Activated CD4-positive, alpha-beta memory T cell treated with anti-CD3 and anti-CD28 coated beads, Interleukin-2, amount 10 ng/mL, durations not matched to agents 7 days and 5 days (primary cell): ENCODE measurements at places on chromosomes 5 and 9.

DNA sequence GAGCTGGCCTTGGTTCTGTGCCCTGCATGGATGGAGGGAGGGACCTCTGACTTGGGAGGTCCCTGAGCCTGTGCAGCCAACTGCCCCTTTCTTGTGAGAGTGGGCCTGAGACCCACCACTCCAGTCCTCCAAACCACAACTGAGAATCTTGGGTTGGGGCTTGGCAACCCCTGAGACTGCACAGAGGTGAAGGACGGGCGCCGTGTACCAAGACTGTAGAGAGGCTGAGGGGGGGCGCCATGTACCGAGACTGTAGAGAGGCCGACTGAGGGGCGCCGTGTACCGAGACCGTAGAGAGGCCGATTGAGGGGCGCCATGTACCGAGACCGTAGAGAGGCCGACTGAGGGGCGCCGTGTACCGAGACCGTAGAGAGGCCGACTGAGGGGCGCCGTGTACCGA, 59.3 kb upstream of the CACNA1B start:
- DNase-seq: no peak

GRCh38 chr5:171428809-171429542, 9.5 kb downstream of the FGF18 start:
- DNase-seq: no peak

- no peak for DNase-seq
Measured at GRCh38 chr5:90136952-90137528, 272.5 kb downstream of the CETN3 start.

- DNase-seq: no peak
Measured at GRCh38 chr5:124743602-124744169, 2.8 kb downstream of the ZNF608 start.

DNA sequence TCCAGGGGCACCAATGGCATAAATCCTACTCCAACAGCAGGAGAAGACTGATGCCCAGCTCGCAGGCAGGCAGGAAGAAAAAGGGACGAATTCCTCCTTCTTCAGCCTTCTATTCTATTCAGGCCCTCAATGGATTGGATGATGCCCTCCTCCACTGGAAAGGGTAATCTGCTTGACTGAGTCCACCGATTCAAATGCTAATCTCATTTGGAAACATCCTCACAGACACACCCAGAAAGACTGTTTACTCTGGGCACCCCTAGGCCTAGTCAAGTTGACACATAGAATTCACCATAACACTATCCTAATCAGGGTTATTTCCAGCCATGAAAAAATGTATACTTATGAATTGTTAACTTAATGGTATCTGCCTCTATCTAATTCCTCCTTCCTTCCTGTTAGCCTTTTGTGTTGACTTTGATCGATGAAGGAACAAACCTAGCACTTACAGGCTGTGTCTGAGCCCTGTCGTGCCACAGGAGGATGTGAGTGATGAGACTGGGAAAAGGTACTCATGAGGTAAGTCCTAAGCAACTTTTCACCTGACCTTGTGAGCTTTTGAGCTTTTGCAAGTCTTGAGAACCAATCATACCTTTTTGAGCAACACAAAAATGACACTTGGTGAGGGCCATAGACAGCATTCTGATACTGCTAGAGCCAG, 36.5 kb downstream of the FOXD1 start:
- no peak for DNase-seq

DNA sequence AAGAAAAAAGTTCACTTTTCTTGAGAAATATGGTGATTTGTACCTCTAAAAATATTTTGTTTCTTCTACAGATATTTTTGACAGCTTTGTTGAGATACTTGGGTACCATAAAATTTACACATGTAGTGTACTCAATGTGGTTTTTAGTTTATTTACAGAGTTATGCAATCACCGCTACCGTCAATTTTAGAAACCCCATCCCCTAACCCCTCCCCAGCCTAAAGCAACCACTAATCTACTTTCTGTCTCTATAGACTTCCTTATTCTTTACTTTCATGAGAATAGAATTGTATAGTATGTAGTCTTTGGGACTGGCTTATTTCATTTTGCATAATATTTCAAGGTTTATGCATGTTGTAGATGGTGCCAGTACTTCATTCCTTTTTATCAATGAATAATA, 45.0 kb upstream of the TDRD7 start:
- no peak for DNase-seq

- no peak for DNase-seq
Measured at GRCh38 chr5:165723931-165724330, 2218.5 kb downstream of the MAT2B start.

GRCh38 chr5:52119768-52120167, 667.9 kb upstream of the ITGA1 start:
- no peak for DNase-seq

DNA sequence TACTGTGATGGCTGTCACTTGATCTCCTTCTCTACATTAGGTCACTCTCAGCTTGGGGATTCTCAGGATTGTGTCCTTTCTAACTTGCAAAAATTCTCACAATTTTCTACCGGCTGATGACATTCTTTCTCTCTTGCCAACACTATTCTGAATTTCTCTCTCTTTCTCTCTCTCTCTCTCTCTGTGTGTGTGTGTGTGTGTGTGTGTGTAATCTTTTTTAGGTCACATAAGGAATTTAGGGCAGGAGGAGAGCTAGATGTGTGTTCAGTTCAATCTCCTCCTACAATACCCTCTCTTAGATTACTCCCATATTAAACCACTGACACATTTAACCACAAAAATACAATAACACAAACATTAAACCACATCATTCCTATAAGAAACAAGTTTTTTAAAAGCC, 242.3 kb upstream of the NREP start:
- no peak for DNase-seq

DNA sequence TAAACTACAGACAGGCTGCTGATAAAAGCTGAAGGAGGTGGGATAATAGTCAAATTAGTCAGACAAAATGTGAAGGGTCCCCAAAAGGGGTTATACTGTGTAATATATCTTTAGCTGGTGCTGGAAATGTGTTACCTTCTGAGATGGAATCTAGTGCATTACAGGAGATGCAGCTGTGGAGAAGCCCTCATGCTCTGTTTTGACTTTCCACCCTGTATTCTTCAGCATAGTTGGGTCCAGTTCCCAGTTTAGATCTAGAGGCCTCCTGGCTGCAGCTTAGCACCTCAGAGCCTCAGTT, 122.6 kb downstream of the PAPPA start:
- DNase-seq: no peak

DNA sequence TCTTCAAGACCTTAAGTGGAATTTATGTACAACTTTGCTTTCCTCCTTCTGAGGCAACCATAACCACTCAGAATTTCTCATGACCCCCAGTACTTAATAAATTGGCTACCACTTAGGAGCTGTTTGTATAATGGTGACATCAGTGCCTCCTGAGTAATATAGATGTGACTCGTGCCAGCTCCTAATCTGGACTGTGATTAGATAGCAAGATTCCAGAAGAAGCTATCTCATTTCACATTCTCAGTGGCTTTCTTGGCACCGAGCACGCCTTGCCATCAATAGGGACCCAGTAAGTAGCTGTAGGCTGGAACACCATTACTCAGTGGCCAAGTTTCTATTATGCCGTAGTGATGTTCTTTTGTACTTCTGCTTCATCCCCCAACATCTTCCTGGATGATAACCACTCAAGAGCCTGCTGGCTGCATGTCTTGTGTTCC, 228.8 kb downstream of the CD180 start:
- no peak for DNase-seq

GRCh38 chr9:135983208-135984071, 22.3 kb upstream of the UBAC1 start:
- DNase-seq: no peak

DNA sequence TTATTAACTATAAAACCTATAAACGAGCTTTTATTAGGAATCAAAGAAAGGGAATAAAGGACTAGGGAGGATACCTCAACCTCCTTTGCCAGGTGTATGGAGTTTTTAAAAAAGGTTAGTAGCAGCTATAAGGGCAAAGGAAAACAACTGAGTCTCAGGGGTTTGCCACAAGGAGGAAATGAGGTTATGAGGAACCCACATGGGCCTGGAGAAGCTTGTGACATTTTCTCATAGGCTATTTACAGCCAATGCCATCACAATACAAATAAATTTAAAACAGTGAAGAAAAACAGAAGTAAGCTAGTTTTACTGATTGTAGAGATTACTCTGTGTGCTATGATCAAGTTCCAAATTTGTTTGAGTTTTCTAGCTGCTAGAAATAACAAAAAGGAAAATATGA, 92.6 kb downstream of the CDKN2A start:
- no peak for DNase-seq

- no peak for DNase-seq
Measured at GRCh38 chr5:534743-535671, 10.8 kb upstream of the SLC9A3 start.

DNA sequence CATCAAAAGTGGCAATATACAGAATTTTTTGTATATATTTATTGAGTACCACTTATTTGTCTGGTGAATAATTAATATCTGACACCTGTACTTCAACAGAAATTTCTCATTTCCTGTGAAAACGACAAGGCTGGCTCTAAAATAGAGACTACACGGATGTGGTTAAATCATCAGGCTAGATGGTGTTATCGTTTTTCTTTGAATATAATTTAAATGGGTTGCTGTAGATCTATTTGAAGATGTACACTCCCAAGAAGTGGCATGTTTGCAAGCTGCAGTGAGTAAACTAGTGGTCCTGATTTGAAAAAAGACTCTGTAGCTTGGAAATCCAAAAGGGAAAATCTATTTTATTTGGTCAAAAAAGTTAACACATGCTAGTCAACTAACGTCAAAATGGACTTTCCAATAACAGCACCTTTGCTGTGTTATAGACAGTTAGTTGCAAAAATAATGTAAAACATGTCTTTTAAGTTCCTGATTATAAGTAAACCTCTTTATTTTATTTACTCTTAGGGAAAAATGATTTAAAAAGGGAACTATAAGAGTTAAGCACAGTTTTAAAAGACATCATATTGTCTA, 13.8 kb downstream of the ST8SIA4 start:
- no peak for DNase-seq

DNA sequence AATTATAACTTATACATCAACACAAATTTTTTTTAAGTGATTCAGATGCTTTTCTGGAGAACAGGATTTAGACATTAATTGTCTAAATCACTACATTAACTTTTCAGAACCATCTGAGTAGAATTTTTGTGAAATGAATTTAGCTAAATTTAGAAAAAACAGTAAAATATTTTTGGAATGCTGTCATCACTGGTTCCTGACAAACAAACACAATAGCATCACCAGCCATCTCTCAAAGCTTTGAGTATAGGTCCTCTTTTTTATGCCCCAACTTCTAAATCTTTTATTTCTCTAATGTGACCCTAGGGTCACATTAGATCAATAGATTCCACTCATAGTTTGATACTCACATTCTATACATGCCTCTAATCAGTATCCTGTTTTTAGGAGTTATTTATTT, 104.6 kb downstream of the PRR16 start:
- no peak for DNase-seq

DNA sequence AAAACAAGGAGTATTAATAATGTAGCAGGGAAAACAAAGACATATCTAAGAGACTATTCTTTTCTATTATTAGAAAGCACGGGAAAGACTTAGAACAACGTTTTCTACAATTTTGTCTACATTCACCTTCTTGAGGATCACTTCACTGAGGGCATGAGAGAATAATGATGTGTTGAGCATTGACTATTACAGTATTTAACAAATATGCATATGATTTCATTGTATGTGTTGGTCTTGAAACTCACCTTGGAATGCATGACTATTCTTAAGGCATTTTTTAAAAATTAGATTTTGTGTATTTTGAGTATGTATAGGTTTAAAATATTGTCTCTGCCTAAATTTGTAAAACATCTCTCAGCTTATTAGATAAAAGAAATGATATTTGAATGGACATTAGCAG, 1.2 kb downstream of the FSD1L start:
- no peak for DNase-seq

GRCh38 chr5:123874600-123875201, 362.7 kb downstream of the CSNK1G3 start:
- DNase-seq: no peak

DNA sequence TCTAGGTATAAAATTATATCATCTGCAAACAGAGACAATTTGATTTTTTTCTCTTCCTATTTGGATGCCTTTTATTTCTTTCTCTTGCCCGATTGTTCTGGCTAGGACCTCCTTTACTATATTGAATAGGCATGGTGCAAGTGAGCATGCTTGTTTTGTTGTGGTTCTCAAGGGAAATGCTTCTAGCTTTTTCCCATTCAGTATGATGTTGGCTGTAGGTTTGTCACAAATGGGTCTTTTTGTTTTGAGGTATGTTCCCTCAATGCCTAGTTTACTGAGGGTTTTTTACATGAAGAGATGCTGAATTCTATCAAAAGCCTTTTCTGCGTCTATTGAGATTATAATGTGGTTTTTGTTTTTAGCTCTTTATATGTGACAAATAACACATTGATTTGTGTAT, 198.2 kb upstream of the GHR start:
- DNase-seq: no peak

DNA sequence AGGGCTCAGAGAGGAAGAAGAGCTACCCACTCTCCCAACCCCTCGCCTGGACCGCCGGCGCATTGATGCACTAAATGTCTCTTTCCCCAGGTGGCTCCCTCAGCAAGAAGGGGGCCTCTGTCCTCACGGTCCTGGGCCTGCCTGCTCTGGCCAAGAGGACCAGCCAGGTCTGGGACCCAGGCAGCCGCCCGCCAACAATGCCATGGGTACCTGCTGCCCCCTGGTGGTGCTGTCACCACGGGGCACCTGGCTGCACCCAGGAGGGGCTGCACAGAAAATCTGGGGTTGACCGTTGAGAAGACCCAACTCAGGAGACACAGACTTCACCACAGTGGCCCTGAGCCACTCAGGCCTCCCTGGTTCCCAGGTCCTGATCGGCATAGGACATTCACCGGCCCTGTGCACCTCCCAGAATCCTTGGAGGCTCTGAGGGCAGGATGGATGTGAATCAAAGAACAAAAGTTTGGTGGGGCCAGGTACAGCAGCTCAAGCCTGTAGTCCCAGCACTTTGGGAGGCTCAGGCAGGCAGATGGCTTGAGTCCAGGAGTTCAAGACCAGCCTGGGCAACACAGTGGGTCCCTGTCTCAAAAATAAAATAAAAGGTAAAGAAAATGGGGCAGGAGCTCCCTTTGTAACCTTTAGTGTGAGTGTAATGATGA, 2.4 kb upstream of the VAV2 start:
- DNase-seq: peak; percentile 76

DNA sequence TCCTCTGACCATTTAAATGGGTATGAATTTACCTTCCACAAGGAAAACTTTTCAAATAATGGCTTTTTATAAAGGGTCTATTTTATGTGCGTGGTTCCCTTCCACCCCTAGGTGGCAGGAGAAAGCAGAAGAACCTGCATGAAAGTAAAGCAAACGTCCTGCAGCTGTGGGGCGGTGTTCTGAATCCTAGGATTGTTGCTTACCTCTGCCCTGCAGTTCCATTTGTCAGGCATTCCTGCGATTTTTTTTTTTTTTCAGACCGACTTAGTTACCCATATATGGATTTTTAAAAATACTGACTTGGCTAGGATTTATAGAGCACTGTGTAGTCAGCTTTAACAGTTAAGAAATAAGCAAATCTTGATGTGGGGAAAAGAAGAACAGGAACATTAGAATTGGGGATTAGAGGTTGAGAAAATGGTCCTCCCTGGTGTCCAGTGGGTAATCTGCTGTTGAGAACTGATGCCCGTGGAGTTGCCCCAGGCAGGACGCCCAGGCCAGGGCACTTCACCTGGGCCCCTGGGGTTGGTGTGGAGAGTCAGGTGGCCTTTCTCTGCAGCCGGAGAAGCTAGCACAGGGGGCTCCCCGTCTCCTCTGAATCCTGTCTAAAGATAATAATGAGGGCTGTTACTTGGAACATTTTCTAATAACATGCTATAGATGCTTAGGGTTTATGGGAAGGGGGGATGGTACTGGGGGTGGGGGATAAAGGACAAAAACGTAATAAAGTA, 30.4 kb upstream of the LTC4S start:
- peak; percentile 54 for DNase-seq
